Nucleus accumbens (tissue), 56 donors: ENCODE measurements at places on chromosomes 6 and 20.

DNA sequence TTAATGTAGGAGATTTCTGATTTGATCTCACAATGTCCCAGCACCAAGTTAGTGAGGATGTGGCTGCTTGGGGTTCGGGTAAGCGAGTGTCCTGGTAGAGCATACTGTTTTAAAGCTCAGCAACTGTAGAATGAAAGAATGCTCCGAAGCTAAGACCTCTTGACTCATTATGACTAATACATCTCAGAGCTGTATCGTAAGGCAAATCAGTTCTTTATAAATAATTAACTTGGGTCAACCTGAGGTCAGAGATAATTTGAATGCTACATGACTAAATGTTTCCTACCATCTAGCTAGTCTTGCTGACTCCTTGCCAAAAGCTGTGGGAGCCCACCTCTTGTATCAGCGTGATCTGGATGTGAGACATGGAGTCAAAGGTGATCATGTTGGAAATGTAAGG, 128.8 kb upstream of the PDE7B start:
- DNase-seq = no peak

GRCh38 chr20:21548390-21549035, 34.6 kb upstream of the NKX2-2 start:
- DNase-seq = no peak

DNA sequence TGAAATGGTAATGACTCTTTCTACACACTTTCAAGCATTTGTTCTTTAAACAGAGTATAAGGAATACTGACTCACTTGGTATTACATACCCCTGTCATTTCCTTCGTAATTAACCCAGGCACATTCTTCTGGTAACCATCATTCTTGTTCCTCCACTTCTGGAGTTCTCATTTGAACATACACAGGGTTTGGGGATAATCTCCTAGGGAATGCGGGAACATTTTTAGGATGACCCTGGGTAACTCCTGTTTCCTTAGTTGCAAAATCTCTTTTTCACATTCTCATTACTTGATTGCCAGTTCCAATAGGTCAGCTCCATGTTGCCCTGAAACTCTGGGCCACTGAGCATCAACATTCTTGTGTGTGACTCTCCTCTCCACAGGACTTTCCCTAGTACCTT, 51.5 kb upstream of the E2F3 start:
- DNase-seq = no peak

DNA sequence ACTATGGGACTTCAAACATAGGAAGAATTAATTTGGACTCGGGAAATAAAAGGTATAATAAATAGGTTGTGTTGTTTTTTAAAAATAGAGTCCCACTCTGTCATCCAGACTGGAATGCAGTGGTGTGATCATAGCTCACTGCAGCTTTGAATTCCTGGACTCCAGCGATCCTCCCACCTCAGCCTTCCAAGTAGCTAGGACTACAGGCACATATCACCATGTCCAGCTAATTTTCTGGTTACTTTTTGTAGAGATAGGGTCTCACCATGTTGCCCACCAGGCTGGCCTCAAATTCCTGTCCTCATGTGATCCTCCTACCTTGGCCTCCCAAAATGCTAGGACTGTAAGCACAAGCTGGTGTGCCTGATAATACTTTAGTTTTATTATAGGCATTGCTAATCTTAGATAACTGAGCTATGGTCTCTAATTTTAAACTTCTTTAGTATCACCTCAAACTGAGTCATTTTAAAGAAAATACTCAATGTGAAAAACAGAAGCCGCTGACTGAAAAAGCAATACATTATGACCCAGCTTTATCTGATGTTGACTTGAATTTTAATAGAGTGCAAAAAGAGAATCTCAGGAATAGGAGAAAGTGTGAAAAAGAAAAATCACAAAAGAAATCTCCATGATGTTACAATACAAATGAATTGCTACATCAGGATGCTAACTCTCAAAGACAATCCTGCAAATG, 251.0 kb downstream of the RNGTT start:
- DNase-seq = no peak
